ENCODE measurements at places on chromosomes 3 and 15.

- DNase-seq = no peak
Measured at GRCh38 chr3:94417963-94418455, 355.1 kb downstream of the NSUN3 start.

DNA sequence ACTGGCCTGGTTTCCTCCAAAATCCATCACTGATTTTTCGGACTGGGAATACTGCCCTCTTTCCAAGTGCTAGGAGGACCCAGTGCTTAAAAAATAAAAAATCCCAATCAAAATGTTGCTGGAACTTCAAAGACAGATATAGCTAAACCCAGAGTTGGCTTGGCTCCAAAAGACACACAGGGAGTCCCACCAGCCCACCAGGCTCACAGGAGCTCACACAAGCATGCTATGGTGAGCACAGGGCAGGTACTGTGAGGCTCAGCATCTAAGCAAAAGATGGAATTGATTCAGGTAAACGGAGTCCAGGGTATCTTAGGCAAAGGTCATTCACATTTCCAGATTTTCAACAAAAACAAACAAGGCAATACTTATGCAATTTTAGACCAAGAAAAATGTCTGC, 3.7 kb downstream of the TRANK1 start:
- no peak for DNase-seq

- no peak for DNase-seq
Measured at GRCh38 chr3:166660962-166661361, 719.1 kb downstream of the ZBBX start.

GRCh38 chr3:134527037-134527436, 41.2 kb downstream of the CEP63 start:
- no peak for DNase-seq

- DNase-seq = no peak
Measured at GRCh38 chr15:53378096-53378800, 381.2 kb downstream of the WDR72 start.

- DNase-seq = no peak
Measured at GRCh38 chr3:119743921-119744320, 38.0 kb upstream of the NR1I2 start.

DNA sequence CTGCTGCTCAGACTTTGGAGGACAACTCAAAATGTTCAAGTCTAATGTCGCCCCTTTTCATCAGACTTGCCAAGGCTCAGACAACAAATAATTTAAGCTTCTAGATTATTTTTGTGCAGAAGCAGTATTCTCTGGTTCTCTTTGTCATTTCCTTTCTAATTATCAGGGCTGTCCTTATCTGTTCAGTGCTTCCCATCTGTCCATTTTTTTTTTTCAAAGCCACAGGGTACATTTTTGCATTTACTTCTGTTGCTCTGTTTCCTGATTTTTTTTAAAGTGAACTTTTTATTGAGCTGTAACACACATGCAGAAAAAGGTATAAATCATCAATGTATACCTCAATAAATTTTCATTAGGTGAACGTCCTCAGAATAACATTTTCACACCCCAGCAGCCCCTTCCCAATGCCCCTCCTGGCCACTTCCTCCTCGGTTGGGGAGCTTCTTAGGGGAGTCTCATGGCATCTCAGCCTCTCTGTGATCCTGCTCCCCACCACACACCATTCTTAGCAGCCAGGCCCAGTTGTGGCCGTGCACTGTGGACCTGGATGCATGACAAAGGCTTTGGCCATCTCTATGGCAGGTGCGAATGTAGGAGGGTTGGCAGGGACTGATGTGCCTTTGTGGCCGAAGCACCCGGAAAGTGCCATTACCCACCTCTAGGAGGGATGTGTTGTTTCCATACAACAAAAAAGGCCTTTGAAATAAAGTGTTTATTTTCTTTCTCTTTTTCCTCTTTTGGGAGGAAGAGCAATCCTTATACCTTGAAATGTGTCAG, 303.5 kb upstream of the LRRFIP2 start:
- no peak for DNase-seq

DNA sequence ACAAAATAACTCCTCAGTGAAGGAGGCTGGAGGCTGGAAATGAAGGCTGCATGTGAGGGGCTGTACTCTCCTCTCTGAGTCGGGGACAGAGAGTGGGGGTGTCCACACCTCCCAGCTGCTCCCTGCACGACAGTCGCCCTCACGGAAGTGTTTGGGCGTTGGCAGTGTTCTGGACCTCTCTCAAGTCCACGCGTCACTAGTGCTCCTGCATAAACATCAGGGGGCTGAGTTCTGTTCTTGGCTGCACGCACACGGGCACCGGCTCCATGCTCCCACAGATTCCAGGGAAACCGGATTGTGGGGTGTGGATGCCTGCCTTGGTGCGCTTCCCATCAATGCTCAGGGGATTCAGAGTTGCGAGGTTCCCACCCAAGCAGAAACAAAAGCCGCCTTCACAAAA, 7.4 kb downstream of the RASGRF1 start:
- no peak for DNase-seq

DNA sequence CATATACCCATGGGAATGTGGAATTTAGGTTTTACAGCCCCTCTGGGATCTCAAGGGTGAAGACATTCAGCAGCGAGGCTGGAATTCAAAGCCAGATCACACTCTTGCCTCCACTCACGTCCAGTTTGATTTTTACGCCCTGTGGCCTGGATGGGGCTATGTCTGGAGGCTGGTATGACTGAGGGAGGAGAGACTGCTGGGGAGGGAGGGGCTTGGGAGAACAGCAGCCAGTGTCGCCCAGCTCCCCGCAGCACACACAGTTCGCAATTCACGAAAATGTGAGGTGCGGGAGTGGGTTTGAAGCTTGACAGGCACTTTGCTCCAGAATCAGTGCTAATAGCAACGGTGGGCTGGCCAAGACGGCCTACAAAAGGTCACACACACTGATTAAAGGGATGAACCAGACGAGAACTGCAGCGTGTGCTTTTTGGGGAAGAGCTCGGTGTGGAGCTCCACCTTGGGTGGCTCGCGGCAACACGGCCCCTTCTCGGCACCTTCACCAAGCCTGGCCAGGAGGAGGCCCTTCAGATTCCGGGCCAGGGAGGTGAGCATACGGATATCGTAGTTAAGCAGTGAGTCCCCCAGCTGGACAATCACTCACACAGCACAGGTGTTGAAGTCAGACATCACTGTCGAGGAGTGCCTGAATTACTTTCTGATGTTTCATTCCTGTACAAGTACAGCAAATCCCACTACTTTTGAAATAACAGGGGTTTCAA, 16.4 kb downstream of the EHD4 start:
- peak; percentile 62 for DNase-seq

- DNase-seq = no peak
Measured at GRCh38 chr15:50009634-50010033, 109.4 kb downstream of the ATP8B4 start.

- peak; percentile 7 for DNase-seq
Measured at GRCh38 chr3:148648685-148649352, 48.9 kb upstream of the AGTR1 start.

DNA sequence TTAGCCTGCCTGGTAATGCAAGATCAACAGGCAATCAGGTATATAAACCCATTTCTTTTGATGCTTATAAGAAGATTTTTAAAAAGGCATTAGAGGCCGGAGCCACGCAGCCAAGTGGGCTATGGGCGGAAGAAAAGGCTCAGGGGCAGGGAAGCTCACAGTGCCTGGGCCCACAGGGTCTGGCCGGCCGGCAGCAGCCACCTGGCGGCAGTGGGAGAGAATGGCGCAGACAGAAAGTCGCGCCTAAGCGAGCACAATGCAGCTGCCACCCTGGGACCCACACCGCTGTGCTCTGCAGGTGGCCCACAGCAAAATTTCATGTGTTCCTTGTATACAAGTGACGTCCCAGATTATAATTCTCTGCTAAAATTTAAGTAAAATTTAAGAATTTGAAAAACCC, 448.6 kb upstream of the RASGRP1 start:
- DNase-seq = no peak

DNA sequence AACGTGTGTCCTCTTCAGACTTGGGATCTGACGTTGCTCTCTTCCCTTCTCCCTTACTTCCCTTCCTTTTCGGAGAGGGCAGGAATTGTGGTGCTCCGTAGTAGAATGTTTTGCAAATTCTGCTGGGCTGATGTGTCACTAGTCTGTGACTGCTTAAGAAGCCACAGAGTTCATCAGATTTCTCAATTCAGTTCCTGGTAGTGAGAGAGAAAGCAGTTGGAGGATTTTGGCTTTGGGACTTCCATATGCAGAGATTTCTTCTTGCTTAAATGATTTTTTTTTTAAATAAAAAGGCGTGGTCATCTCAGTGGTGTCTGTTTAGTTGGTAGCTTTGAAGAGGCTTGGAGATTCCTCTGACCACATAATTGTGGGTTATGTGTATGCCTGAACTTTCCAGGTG, 10.1 kb downstream of the CEMIP start:
- peak; percentile 16 for DNase-seq

DNA sequence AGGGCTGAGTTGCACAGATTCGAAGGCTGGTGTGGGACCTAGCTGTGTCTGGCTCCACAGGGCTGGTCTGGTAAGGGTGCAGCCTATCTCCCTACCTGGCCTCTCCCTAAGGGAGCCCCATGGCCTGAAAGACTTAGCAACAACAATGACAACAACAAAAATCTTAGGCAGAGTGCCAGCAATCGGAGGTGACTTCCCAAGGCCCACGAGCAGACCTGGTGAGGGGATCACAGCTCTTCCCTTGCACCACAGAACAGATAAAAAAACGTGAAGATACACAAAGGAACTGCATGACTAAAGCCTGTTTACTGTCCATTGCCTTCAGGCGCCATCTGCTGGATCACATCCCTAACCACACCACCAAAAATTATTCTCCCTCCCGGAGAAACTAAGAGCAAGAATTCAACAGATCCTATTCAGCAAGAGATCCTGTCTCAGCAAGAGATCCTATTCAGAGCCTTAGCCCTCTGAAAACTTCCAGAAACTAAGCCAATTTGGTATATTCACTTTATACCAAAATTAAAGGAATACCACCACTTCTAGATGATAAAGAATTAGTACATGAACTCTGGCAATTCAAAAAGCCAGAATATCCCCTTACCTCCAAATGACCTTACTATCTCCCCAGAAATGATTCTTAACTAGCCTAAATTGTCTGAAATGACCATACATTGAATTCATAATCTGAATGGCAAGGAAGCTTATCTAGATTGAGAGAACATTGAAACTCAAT, 24.1 kb upstream of the OR5K4 start:
- DNase-seq = peak; percentile 52

GRCh38 chr3:152383136-152383606, 114.4 kb downstream of the MBNL1 start:
- DNase-seq = no peak

- DNase-seq = no peak
Measured at GRCh38 chr3:38114052-38114874, 22.7 kb downstream of the ACAA1 start.

GRCh38 chr3:141708367-141708766, 29.7 kb upstream of the RNF7 start:
- no peak for DNase-seq

- no peak for DNase-seq
Measured at GRCh38 chr3:195421400-195421799, 21.4 kb downstream of the ACAP2 start.

DNA sequence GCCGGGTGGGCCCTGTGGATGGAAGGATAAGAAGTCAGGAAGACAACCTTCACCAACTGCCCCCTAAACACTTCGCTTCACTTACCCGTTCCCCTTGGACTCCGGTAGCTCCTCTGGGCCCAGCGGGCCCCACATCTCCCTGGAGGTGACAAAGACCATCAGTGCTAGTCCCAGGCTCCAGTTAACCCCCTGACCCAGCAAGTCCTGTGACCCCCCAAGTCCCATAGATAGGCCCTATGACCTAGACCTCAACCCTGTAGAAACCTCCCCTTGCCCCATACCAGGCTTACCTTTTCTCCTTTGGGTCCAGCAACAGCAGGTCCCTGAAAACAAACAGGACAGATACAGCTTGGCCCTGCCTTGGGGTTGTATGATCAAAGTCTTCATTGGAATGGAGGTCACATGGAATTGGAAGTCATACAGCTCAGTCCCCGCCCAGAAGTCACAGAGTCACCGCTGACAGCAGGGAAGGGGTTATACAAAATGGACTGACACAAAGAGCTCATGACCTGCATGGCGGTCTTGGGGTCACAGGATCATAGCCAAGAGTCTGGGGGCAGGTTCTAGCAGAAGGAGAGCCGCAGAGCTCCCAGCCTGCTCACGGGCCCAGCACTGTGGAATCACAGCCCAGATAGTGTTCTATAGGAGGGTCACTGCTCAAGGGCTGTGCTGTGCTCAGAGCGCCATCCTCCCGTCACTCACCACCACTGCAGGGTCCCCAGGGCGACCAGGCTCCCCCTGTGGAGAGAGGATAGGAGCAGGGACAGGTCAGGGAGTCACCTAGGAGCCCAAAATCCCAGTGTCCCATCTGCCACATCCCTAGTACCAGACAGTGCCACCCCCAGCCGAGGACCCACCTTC, 13.3 kb downstream of the COL7A1 start:
- no peak for DNase-seq

- no peak for DNase-seq
Measured at GRCh38 chr15:47961401-47962090, 159.2 kb upstream of the SLC24A5 start.

DNA sequence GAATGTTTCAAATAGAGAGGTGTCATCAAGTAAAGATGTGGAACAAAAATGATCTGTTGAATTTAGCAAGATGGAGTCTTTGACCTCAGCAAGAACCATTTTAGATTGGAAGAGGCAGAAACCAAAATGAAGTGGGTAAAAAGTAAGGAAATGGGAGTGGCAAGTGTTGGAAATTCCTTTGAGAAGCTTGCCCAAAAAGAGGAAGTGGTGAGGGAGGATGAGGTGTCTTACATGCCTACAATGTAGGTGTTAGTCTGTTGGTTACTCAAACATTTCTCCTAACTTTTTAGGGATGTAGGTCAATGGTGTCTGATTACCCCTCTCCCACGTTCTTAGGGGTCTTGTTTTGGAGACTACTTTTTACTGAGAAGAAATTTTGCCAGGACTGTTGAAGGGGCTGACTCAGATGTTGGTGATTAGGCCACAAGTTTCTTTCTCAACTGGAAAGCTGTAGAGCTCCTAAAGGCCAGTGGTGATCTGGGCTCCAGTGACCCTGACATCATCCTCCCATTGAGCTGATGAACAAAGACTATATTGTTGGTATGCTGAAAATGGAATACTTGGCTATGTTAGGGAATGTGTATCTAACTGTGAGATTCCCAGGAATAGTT, 5.1 kb downstream of the PPP2R3A start:
- DNase-seq = peak; percentile 82

DNA sequence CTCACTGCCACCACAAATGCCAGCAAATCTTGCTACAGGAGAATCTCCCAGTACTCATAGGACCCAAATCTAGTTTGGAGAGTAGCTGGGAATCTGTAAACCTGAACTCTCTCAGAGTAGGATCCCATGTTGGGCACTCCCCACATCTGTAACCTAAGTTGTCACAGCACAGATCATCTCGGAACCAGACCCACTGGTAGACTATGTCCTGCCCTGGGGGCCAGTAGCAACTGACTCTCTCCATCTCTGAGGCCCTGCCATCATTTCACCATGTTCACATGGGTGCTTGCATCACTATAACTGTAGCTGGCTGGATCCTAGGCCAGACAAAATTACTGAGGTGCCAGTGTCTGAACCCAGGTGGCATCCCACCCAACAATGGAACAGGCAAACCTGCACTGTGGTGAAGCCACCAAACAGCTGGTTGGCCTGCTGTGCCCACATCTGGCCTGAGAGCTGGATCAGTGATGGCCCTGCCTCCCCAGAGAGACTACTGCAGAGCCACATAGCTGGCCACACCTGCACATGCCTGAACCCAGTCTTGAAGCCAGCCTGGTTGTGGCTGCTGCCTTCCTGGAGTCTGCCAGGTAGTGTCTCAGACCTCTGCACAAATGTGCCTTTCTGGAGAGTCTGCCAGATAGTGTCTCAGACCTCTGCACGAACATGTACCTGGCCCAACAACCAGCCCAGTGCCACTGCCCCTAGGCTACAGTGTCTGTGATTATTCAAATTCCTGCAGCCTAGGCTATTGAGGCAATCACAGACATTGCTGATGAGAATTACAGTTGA, 82.0 kb downstream of the ISL2 start:
- no peak for DNase-seq

GRCh38 chr15:45393851-45394250, 15.5 kb upstream of the GATM start:
- peak; percentile 39 for DNase-seq
